ENCODE measurements at places on chromosomes 13 and 19. TPM values are rescaled to one million over a fixed set of nuclear protein-coding genes. Genes with fewer than 3 reads are reported as not detected.

DNA sequence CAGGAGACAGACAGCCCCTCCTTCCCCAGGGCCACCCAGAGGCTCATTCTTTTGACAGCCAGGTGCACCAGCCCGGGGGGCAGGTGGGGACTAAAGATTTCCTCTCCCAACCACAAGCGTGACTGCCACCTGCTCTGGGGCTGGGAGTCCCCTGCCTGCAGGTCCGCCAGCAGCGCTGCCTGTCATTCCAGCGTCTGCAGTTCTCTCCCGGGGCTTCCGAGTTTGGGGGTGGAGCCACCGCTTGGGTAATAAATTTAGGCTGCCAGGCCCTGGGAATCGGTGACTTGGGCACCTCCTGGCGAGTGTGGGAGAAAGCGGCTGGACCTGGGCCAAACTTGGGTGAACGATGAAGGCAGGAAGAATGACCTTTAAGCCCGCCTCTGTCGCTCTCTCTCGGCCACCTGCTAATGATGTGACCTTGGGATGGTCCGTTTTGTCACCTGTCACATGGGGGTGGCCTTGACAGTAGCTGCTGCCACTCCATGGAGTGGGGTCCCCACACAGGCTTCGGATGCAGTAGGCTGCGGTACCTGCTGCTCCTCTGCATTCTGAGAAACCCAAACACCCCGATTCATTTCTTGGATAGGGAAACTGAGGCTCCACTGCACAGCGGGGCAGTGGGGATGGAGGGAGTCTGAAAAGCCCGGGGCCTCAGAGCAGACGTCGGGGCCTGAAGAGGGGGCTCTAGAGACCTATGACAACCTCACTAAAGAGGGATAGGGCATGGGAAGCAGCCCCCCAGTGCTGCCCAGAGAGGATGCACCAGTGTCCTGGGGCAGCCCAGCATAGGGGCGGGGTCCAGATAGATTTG is 12.8 kb downstream of the FUT6 start:
- no peak for DNase-seq

- DNase-seq = no peak
These were observed 626.5 kb downstream of the UQCRFS1 start for GRCh38 chr19:28586474-28586873.

DNA sequence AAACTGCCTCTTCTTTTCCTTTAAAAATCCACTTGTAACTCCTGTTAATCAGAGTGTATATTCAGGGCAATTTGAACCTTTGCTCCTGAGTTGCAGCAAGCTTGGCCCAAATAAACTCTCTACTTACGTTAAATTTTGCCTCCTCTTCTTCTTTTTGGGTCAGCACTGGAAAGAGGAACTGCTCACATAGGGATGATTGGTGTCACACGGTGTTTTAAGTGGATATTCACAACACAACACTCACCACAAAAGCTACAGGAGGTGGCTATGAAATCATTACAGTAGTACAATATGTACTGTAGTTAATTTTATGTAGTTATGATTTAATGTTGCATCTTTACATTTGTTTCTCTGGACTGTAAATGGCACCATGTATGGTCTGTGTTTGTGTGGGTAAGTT is 96.8 kb upstream of the DOCK9 start:
- no peak for DNase-seq

GRCh38 chr19:7063339-7063738 is 4.9 kb upstream of the MBD3L3 start:
- no peak for DNase-seq

Gene SYNE4
- polyA plus RNA-seq = 0.38 TPM
